Ascending aorta (tissue), 2 donors: ENCODE measurements at places on chromosomes 4 and X.

- DNase-seq = no peak
These were observed 964.3 kb upstream of the TENM3 start for GRCh38 chr4:181278941-181279340.

DNA sequence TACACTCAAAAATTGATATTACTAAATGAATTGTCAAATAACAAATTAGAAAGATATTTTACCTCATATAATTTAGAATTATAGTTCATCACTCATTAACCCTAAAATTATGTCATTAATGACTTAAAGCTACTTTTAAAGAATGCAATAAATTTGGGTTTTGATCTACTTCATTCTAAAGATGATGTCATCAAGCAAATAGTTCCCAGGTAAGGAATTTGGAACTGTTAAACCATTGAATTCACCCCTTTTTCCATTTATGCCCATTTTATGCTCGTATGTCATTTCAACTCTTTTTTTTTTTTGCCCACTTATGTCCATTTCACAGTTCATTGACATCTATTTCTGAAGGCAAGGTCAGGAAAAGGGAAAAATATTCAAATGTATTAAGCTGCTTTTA, 135.5 kb downstream of the TLL1 start:
- no peak for DNase-seq

- DNase-seq = no peak
These were observed 645 bp upstream of the RAB28 start for GRCh38 chr4:13484749-13485221.

- DNase-seq = no peak
These were observed 46.2 kb downstream of the SMARCA5 start for GRCh38 chr4:143559757-143560147.

DNA sequence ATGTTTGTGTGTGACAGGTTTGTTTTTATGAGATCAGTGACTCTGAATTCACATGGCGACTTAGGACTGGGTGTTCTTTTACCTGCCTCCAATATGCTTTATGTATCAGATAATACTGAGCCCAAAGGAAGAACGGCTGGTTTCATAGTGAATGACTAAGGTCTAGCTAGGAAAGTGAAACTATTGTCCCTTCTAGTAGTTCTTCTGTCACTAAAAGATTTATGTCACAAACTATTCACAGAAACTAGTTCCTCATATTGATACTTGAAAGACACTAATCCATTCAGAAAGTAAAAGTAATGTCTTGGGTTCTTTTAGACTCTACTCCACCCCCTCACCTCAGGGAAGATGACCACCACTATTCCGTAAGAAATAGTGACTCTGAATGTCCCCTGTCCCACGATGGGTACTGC, 81.7 kb downstream of the EGF start:
- no peak for DNase-seq

GRCh38 chr4:128483816-128484215, 196.2 kb upstream of the PGRMC2 start:
- DNase-seq = no peak

GRCh38 chr4:26179316-26179760, 141.5 kb upstream of the RBPJ start:
- DNase-seq = no peak

DNA sequence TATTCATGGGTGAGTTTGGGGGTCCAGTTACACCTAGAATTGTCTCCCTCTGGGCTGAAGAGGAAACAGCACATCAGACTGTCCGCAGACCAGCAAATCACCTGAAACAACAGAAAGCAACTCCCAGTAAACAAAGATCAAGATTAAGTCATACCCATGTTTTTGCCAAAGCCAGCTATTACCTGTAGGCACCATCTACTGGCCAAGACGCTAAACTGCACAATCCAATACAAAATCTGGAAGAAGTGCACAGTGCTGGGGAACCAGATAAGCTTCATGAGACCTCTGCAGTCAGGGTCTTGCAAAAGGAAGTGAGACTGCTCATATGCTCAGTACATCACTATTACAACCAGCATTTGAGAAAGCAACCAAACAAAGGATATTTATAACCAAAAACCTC, 157.5 kb upstream of the ITM2A start:
- no peak for DNase-seq

GRCh38 chrX:107542500-107542899, 85.8 kb upstream of the PRPS1 start:
- DNase-seq = no peak
